ENCODE measurements at places on chromosomes 7 and 10.

DNA sequence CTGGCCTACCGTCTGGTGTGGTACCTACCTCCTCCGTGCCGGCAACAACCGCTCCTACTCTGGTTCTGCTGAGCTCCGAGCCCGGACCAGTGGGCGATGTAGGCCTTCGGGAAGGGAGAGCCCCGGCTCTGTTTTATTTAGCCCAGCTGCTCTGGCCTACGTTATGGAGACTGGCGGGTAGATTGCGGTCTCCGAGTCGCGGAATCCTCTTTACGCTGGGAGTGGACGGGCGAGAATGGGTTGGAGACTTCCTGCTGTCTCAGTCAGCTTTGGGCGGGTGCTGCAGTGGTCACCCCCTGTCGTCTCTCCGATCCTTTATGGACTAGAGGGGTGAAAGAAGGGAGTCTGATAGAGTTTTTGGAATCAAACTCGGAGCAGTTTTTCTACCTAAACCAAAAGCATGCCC is 406 bp downstream of the CBLL1 start:
- no peak for DNase-seq

DNA sequence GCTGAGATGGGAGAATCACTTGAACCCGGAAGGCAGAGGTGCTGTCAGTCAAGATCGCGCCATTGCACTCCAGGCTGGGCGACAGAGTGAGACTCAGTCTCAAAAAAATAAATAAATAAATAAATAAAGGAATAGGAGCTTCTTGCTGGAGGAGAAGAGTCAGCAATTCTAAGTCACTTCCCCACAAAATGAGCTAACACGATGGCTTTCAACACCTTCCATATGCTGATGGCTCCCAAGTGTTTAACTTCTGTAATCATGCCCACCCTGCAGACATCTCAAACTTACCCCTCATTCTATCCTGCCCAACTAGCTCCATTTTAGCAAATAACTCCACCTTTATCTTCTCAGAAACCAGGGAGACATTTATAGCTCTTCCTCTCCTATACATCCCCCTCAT is 21.2 kb downstream of the PSAP start:
- no peak for DNase-seq

DNA sequence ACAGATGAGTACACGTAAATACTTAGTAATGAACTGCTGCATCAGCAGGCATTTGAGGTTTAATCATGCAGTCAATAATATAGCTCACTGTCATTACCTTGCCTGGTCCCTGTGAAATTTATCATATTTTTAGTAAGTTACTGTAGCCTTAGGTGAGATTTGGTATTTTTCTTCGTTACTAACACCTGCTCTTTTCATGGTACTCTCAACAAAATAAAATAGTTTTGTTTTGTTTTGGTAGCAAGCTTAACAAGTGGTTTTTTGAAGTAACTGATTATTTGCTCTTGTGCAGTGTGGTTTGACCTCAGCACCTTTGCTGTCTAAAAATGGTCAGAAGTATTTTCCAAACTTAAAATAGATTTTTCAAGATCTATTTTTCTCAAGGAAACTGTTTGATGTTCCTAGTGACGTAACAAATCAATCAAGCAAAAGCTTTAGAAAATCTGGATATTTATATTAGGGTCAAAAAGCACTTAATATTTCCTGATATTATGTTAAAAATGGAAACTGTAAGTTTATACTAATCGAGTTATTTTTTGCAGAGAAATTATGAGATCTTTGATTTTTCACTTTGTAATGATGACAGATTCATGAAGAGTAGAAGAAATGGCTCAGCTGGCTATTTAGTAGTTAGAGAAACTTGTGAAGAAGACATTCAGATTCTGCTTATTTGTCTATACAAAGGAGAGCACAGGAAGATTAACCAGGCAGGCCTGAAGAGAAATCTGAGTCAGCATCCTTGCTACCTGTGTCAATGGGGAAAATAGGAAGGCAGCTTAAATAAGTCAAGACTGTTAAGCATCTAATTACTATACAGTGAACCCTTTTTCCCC is 21.0 kb upstream of the RPA3 start:
- peak; percentile 72 for DNase-seq

- no peak for DNase-seq
Observed at GRCh38 chr7:132245539-132245938, 330.7 kb downstream of the PLXNA4 start.

DNA sequence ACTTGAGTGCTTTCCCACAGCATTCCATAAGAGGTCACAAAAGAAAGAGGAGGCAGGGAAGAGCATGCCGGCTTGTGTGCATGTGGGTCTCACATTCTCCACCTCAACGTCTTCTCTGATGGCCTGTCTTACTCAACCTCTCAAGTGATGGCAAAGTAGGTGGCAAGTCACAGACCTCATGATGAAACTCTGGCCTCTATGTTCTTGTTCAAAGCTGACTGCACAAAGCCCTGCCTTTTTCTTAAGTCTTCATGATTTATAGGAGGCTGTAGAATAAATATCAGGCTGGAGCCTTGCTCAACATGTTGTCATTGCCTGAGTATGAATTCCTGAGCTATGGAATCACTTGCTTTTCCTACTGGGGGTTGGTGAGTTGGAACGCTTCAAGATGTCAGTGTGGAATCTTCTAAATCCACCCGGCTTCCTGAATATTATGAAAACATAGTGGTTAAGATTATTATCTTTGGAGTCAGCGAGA is 213.6 kb upstream of the INHBA start:
- peak; percentile 38 for DNase-seq

DNA sequence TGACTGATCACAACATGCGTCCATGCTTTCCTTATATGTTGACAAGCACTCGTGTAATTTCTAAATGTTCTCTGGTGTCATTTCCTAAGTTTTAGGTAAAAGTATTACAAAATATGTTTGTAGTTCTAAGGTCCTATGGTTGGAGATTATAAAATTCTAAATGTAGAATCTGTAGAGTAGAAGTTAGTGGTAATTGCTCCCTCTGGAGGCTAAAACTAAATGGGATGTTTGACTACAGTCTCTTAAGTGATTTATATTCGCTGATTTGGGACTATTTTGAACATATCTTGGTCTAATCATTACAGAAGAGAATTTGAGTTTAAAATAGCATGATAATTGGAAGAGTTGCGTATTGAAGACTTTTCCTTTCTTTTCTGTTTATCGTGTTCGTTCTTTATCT is 74.1 kb downstream of the ZMYND11 start:
- DNase-seq, result no peak

- no peak for DNase-seq
Observed at GRCh38 chr10:76657337-76658012, 980.1 kb downstream of the KCNMA1 start.

DNA sequence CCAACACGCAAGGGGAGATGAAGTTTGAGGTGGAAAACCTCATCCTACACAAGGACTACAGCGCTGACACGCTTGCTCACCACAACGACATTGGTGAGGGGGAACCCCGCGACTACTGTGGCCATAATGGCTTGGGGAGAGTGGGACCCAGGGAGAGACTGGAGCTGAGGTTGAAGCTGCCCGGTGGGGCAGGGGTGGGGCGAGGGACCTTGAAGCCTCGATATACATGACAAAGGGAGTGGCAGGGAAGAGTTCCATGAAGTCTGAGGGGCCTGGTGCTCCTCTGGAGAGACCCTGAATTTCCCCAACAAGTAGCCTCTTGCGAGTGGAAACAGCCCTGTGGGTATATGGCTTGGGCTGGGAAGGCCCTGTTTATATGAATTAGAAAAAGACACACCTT is 3.1 kb downstream of the PLAU start:
- no peak for DNase-seq

- DNase-seq, result no peak
Observed at GRCh38 chr10:78176320-78177317, 143.0 kb downstream of the RPS24 start.

DNA sequence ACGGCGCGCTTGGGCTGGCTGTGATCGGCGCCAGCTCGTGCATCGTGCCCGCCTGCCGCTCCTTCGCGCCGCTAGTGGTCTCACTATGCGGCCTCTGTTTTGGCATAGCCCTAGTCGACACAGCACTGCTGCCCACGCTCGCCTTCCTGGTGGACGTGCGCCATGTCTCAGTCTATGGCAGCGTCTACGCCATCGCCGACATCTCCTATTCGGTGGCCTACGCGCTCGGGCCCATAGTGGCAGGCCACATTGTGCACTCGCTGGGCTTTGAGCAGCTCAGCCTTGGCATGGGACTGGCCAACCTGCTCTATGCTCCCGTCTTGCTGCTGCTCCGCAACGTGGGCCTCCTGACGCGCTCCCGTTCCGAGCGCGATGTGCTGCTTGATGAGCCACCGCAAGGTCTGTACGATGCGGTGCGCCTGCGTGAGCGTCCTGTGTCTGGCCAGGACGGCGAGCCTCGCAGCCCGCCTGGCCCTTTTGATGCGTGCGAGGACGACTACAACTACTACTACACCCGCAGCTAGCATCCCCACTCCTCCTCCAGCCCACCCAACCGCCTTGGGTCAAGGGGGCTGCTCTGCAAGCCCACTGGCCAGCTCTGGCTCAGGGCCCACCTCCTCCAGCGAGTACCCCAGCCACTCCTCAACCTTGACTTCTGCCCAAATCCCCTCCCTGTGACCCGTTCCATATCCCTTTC is 1.9 kb downstream of the SLC18A3 start:
- DNase-seq, result no peak

GRCh38 chr7:45501791-45502190 is 72.4 kb upstream of the ADCY1 start:
- no peak for DNase-seq

DNA sequence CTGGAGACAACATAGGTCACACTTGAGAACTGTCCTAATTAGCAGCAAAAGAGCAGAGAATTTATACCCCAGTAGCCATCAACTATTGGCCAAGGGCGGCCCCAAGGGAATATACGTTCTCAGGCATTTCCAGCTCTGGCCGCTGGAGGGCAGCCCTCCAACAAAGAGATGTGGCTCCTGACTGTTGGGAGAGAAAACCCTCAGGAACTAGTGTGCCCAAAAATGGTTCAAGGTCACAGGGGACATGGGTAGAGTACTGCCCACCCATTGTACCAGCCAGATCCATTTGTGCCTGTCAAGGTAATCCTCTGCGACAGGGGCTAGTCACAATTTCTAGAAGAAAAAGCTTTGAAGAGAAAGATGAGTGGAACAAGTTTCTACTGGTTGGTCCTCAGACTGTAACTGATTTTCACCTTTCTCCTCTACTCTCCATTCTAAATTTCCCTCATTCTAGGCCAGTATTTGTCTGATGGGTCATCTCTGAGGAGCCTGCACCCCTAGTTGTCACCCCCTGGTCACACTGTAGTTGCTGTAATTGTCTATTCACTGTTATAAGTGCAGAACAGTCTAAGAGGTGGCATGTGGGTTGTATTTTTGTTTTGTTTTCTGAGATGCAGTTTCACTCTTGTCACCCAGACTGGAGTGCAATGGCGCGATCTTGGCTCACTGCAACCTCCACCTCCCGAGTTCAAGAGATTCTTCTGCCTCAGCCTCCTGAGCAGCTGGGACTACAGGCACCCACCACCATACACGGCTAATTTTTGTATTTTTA is 14.7 kb upstream of the C7orf33 start:
- peak; percentile 69 for DNase-seq

DNA sequence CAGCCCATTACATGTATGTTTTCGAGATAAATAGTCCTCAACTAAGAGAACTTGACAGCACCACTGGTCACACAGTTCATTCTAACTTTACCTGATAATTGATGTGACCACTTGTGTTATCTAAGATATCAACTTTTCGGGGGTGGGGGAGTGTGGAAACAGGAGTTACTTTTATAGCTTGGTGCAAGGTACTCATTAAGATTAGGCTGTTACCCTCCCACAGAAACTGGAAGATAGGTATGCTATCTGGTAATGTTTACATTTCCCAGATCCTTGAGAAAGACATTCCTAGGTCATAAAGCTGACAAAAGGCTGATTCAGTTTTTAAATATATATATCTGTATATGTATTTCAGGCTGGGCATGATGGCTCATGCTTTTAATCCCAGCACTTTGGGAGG is 11.1 kb downstream of the ERVW-1 start:
- DNase-seq, result no peak

GRCh38 chr7:112212571-112212970 is 6.1 kb downstream of the ZNF277 start:
- no peak for DNase-seq

All from lung (tissue), 17 donors.